ENCODE measurements at places on chromosomes 13 and 19.

GRCh38 chr13:79663435-79663834 lies 182.5 kb downstream of the NDFIP2 start:
- DNase-seq = no peak

DNA sequence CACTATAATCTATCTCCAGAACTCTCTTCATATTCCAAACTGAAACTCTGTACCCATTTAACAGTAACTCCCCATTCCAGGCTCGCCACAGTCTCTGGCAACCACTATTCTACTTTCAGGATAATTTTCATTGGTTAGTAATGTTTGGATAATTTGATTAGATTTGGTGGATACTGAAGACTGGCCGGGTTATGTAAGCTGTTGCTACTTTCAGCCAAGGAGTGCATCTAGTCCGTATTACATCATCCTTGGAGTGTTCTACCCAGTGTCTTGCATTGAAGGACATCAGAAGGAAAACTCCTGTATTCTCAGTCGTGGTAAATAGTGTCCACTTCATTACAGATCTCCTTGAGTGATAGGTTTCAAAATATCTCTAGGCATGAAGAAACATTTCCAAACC lies 60.5 kb downstream of the PCCA start:
- DNase-seq = no peak

DNA sequence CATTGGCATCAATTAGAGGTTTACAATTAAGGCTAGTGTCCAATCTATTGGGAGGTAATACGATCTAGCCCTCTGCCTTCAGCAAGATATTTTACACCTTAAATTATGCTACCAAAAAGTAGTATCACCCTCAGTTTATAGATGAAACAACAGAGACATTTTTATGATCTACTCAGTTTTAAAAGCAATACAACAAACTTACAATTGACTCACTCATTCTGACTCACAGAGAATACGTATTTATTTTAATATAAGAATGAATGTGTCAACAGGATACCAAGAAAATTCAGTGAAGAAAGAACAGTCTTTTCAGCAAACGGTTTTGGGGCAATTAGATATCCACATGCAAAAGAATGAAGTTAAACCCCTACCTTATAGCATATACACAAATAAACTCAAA lies 32.5 kb upstream of the STARD13 start:
- no peak for DNase-seq

DNA sequence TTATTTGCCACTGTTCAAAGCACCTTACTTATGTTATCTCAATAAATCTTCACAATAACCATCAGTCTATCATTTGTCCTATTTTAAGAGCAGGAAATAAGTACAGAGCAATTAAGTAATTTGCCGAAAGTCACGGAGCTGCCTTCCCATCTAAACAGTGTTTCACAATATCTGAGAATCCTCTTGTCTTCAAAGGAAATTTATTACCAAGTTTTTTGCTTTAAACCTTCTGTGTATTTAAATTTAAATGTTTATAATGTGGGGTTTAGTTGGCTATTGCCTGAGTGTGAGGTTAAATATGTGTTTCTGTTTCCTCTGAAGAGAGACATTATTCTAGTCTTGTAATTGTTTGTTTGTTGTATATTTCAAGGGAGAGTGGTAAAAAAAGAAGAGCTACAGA lies 633.1 kb downstream of the EFNB2 start:
- no peak for DNase-seq

DNA sequence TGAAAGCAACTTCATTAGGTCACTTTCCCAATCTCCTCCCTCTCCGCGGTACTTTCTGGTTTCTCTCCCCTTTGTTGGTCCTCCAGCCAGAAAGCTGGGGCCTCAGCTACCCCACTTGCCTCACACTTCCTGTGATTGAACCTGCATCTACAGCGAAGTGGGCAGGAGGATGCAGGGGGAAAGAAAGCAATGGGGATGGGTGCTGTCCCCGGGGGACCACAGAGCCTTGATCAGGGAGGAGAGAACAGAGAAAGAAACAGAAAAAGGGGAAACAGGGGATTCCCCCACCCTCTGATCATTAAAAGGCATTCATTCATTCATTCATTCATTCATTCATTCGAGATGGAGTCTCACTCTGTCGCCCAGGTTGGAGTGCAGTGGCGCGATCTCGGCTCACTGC lies 74.2 kb downstream of the TRPM4 start:
- no peak for DNase-seq

DNA sequence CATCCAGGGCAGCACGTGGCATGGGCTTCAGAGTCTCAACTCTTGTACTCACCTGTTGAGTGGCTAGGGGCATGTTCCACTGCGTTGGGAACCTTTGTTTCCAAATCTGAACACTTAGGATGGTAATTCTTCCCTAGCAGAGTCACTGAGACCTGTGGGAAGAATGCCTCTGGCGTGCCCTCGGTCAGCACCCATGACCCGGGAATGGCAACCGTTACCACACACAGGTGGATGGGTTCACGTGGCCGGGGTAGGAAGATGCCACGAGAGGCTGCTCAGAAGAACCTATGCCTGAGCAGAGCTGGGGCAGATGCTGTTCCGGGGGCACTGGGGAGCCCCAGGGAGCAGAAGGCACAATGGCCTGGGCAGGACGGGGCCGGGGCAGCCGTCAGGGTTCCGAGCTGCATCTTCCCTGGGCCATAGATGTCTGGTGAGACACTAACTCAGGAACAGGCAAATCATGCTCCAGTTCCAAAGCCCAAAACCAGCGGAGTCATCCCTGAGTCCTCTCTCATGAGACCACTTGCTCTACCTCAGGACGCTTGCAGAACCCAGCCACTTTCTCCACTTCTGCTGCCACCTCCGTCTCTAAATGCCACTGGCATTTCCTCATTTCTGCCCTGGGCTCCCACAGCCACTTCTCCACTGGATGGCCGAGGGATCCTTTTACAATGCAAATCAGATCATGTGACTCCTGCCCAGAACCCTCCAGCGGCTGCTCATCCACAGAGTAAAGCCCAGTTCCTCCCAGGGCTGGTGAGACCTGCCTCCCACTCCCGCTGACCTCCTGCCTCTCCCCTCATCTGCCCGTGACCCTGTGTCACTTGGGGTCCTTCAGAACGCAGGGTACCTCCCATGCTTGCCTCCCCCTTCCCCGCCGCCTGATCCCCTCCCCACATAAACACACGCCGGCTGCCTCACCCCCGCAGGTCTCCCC lies 36.7 kb downstream of the FAM124A start:
- DNase-seq = no peak

DNA sequence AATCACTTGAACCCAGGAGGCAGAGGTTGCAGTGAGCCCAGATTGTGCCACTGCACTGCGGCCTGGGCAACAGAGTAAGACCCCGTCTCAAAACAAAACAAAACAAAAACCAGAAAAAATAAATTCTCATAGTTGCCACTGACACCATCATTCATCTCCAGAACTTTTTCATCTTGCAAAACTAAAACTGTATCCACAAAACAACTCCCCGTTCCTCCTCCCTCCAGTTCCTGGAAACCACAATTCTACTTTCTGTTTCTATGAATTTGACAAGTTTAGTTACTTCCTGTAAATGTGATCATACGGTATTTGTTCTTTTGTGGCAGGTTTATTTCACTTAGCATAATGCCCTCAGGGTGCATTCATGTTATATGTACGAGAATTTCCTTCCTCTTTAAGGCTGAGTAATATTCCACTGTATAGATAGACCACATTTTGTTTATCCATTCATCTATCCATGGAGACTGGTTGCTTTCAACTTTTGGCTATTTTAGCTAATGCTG lies 13.2 kb upstream of the ADGRE5 start:
- DNase-seq = no peak

DNA sequence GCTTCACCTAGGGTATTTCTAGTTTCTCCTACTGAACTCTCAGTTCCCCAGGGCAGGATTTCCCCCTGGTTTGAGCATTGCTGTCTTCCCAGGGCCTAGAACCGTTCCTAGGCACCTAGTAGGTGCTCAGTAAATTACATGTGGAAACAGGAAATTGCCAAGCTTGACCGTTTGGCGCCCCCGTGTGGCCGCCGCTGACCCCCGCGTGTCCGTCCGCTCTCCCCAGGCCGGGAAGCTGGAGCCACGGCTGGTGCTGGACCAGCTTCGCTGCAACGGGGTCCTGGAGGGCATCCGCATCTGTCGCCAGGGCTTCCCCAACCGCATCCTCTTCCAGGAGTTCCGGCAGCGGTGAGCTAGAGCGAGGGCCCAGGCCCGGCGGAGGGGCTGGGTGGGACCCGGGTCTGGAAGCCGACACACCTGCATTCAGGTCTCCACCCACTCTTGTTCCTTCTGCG lies 55.5 kb downstream of the MYH14 start:
- DNase-seq = no peak

DNA sequence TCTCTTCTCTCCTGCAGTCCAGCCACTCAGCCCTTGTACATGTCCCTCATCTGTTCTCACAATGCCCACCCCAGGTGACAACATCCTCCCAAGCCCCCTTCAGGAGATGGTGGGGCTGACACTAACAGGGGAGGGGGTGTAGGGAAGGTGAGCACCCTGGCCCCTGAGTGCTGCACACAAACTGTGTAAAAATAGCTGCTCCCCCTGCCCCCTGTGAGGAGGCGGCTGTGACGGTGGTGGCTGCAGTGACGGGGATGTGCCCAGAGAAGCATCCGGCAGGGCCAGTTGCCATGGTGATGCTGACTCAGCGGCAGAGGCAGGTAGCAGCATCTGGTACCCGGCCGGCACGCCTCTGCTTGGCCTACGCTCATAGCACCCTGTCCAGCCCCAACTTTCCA lies 13.0 kb upstream of the JUND start:
- DNase-seq = no peak

DNA sequence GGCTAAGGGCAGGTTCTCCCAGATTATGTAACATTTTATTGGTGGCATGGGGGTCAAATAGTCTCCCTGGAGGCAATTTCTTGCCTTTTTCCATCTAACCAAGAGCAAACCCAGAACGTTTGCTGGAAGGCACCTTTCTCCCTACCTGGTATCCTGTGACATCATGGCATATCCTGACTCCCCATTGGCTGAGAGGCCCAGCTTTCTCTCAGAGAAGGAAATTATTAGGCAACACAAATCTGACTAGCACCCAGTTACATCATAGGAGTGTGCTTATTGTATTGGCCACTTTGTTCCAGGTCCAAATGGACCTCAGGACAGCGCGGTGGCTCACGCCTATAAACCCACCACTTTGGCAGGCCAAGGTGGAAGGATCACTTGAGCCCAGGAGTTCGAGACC lies 13.0 kb downstream of the NTN5 start:
- DNase-seq = no peak

GRCh38 chr13:99994638-99995020 lies 13.0 kb downstream of the ZIC2 start:
- DNase-seq = no peak

DNA sequence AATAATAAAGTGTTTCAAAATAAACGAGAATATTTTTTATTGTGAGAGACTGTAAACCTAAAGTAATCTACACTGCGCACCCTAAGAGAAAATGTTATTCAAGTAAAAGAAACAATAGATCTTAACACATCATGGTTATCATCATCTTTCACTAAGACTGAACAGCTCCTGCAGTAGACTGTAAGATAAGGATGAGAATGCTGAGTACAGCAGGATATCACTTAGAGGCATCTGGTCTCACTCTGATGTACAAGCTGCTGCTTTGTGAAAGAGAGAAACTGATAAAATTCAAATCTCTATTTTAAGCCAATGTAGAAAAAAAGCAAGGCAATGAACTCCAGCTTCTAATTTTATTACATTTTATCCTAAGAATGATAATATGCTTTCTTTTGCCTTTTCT lies 261.7 kb upstream of the HTR2A start:
- no peak for DNase-seq

- no peak for DNase-seq
Observed at GRCh38 chr13:112688560-112689302, 1.1 kb upstream of the ATP11A start.

DNA sequence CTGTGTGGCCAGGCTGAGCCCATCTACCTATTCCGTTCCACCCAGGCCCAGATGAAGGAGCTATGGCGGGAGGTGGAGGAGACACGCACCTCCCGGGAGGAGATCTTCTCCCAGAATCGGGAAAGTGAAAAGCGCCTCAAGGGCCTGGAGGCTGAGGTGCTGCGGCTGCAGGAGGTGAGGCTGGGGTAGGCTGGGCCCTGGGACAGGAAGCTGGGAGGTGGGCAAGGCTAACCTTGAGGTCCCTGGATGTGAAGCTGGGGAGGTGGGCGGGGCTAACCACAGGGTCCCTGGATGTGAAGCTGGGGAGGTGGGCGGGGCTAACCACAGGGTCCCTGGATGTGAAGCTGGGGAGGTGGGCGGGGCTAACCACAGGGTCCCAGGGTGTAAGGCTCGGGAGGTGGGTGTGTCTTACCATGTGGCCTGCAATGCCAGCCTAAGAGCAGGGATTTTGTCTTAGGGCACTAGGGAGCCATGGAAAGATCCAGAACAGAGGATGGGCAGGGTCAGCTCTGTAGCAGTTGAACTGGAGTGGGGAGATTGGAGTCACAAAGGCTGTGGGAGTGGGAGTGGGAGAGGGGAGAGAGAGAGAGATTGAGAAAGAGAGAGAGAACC lies 36.9 kb downstream of the KCNC3 start:
- DNase-seq = no peak

DNA sequence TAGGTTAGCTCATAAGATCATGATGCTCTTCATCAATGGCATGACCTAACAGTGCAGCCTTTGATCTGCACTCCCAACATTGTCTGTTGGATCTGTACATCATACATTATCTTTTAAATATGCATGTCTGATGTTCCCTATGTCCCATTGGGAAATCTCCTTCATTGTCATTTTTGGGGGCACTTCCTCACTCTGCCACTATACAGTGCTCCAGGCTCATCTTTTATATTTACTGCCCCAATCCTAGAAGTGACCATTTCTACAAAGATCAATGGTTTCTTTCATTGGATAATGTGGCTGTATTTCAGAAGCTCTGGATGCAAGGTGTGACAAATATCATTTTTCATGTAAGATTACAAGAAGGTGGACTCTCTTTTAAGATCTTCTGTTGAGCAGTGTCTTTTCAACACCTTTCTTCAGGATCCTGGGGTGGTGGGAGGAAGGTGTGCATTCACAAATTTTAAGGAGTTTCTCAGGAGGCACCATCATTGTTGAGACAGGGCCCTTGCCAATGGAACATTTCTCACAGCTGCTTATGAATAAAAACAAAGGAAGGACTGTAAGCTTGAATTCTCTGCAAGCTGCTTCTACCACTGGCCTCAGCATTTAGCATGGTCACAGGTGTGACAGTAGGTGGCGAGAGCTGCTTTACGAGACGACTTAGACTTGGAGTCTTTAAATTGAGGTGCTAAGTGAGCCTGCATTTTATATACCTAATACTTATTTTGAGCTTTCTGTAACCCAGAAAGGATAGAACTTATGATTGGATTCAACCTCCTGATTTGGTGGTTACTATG lies 403.0 kb downstream of the LMO7 start:
- DNase-seq = no peak

- DNase-seq = no peak
Observed at GRCh38 chr13:59119475-59119874, 1044.3 kb downstream of the DIAPH3 start.

GRCh38 chr13:38381890-38382289 lies 32.2 kb downstream of the UFM1 start:
- no peak for DNase-seq

GRCh38 chr13:40874138-40874779 lies 84.8 kb downstream of the SLC25A15 start:
- no peak for DNase-seq

All from non-pigmented ciliary epithelial cell (primary cell).